T-helper 17 cell (primary cell): ENCODE measurements at places on chromosomes 3 and 15.

- no peak for DNase-seq
These were observed 37.5 kb upstream of the ESYT3 start for GRCh38 chr3:138396752-138397410.

DNA sequence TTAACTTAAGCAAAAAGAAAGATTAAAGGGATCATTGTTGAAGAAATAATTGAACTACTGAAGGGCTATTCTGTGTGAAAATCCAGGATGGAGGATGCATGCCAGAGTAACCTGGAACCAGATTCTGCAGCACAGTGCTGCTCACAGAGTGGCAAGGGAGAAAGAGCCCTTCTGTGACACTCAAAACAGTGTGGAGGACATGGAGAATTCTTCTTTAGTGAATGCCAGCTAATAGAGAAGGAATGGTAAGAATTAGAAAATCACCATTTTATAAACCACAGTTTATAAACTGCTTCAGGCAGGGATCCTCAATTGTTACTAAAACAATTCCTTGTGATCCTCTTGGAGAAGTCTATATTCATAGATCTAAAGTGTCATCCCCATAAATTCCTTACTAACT lies 70.4 kb upstream of the ARHGEF26 start:
- no peak for DNase-seq

DNA sequence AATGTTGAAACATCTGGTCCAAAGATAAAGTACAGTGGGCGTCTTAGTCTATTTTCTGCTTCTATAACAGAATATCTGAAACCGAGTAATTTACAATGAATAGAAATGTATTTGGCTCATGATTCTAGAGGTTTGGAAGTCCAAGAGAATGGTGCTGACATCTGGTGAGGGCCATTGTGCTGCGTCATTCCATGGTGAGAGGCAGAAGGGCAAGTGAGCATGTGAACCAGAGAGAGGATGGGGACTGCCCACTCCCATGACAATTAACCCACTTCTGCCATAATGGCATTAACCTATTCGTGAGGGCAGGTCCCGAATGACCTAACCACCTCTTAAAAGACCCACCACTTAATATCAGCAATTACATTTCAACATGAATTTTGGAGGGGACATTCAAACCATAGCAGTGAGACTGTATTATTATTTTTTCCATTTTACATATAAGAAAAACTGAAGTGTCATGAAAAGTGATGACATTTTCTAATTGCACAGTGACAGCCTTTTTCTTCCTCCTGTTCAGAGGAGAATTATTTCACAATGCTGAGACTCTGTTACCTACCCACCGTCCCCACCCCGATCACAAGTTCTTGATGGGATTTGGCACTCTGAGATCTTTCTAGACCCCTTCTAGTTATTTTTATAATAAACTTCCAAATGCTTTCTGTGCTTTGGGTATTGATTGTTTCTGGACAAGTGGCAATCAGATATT lies 238.8 kb downstream of the RPLP1 start:
- no peak for DNase-seq

DNA sequence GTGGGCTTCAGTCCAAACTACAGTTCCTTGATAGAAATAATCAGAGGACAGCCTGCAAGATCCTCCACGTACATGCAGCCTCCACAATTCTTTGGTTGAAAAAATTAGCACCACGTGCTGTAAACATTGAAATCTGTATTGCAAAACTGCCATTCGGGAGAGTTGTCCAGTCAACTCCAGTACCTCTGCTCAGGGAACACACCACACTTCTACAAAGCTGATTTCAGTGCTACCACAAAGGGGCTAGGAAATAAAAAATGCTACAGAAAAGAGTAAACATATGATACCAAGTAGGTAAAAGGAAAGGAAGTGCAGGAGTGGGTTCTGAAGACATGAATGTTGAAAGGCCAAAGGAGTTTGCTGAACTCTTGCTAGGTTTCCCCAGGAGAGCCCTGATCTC lies 40.4 kb downstream of the GHSR start:
- no peak for DNase-seq

DNA sequence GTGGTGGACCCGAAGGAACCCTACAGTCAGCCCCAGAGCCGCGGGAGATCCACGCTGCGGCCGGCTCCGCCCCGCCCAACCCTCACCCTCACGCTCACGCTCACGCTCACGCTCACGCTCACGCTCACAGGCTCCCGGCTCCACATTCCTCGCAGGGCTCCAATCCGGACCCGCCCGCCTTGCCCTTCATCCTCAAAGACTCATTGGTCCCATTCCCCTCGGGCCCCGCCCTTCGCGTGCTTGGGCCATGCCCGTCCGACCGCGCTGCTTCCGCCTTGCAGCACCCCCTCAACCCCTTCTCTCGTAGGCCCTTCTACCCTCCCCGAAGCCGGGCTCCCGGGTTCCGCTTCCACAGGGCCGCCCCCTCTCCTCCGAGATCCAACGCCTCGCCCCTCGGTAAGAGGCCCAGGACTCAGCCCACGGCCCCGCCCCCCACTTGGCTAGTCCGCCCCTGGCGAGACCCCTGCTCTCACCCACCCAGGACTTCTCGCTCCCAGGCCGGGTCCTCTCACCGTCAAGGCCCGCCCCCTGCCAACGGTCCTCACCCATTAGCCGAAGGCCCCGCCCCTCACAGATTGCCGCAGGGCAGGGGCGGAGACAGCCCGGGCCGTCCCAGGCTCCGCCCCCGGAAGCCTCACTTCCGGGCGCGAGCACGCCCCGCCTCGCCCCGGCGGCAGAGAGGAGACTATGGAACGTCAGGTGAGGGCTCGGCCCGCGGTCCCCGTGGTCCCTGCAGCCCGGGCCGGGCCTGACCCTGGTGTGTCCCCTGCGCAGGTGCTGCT lies at the start of gene APEH:
TSS of gene APEH (plus strand) at position 637 of the 782 bp plus-strand sequence. CDS start at position 688, 51 bp downstream.
- peak; percentile 96 for DNase-seq

- no peak for DNase-seq
These were observed 203.8 kb upstream of the HES1 start for GRCh38 chr3:193932136-193932535.

DNA sequence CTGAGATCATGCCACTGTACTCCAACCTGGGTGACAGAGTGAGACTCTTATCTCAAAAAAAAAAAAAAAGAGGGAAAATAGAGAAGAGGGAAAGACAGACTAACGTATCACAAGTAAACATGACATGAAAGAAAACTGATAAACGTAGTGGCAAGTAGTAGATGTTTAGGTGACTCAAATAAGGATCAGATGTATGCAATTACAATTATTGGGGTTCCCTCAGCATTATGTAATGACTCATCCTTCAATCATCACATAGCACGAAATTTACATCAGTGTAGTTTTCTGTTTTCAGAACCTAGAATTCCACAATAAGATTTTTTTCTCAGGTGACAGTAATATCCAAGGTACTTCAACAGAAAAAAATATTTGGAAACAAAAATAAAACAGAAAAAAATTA lies 46.6 kb downstream of the DPP8 start:
- no peak for DNase-seq

GRCh38 chr15:46312133-46312740 lies 677.4 kb downstream of the SQOR start:
- peak; percentile 16 for DNase-seq

DNA sequence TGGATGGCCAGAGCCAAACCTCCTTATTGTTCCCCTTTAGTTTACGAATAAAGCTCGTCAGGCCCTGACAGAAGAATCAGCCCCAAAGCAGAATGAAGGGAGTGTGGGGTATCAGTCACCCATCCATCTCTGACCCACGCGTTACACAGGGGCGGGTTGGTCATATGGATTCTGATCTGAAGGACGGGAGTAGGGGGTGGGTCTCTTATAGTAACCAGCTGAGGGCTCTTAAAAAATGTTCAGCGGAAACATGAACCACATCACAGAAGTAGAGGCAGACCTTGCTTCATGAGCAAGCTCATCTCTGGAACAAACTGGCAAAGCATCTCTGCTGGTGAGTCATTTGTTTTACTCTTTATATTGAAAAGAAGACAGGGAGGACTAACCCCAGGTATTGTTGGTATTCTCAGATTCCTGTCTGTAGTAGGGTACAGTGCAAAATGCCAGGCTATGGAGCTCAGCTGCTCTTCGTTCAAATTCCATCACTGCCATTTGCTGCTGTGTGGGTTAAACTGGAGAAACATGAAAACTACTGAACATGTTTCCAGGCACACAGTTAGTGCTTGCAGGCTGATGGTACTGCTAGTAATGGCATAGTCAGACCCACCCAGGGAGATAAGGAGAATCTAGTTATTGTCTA lies at the start of gene CXCR6:
TSS of gene CXCR6 (plus strand) at position 258 of the 640 bp plus-strand sequence. CDS start 3,018 bp downstream, outside the sequence.
- no peak for DNase-seq

GRCh38 chr3:127644641-127645370 lies 15.8 kb downstream of the PODXL2 start:
- no peak for DNase-seq

- DNase-seq, result no peak
These were observed 15.9 kb downstream of the CORO2B start for GRCh38 chr15:68594533-68595259.

GRCh38 chr3:49158792-49159191 lies 7.3 kb downstream of the CCDC71 start:
- DNase-seq, result no peak

DNA sequence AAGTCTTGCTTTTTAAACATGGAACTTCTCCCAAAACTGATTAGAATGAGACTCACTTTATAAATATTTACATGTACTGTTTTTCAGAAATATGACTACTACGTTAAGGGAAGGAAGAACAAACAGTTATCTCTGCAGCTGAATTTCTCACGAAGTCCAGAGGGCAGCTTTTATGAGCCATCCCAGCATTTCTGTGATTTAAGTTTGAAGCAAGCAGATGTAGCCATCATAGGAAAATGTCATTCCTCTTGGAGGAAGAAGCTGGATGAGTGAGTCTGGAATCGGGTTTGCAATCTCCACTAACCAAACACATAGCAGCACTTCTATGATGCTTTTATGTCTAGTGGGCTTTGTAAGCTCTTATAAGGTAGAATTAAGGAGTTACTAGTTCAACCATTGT lies 53.7 kb downstream of the SCN11A start:
- DNase-seq, result no peak

- DNase-seq, result no peak
These were observed 48.1 kb downstream of the RAP2B start for GRCh38 chr3:153210146-153210545.

- no peak for DNase-seq
These were observed 141.7 kb downstream of the C3orf38 start for GRCh38 chr3:88291486-88291885.

GRCh38 chr15:68621535-68621934 lies 42.7 kb downstream of the CORO2B start:
- no peak for DNase-seq

DNA sequence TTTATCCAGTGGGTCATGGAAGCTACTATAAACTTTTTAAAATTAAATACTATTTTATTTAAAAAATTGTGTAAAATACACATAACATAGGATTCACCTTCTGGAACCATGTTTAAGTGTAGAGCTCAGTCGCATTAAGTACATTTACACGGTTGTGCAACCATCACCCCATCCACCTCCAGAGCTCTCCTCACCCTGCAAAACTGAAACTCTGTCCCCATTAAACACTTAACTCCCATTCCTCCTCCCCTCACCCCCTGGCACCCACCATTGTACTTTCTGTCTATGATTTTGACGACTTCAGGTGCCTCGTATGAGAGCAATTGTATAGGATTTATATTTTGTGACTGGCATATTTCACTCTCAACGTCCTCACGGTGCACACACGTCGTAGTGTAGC lies 70.7 kb downstream of the APBA2 start:
- no peak for DNase-seq

DNA sequence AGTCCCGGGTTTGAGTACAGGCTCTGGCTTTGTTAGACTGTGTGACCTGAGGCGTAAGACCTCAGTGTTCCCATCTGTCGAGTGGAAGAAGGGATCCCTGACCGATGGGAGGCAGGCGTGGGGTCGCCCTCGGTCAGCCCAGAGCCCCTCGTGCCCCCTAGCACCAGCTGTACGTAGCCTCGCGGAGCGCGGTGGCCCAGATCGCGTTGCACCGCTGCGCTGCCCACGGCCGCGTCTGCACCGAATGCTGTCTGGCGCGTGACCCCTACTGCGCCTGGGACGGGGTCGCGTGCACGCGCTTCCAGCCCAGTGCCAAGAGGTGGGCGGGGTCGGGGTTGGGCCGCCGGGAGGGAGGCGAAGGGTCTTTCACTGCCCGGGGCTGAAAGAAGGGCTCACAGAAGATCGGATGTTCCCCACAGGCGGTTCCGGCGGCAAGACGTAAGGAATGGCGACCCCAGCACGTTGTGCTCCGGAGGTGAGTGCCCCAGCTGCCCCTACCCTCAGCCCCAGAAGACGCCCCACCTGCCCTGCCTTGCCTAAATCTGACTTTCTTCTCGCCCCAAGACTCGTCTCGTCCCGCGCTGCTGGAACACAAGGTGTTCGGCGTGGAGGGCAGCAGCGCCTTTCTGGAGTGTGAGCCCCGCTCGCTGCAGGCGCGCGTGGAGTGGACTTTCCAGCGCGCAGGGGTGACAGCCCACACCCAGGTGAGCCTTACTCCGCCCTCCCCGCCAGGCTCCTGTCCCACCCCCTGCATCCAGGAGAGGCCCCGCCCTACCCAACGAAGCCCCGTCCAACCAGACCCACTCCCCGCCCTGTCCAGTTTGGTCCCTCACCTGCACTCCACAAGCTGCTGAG lies 3.5 kb upstream of the LSMEM2 start:
- DNase-seq, result no peak

DNA sequence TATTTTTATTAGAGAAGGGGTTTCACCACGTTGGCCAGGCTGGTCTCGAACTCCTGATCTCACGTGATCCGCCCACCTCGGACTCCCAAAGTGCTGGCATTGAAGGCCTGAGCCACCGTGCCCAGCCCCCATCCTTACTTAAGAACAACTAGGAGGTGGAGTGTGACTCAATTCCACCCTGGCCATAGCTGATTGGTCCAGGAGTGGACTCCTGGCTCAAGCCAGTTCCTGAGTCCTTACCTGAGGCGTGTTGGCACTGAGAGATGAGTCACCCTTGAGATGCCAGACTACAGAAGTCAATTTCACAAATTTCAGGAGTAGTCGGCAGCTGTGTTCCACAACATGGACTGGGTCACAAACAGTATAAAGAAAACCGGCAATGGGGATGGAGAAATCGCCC lies 124.2 kb downstream of the SHQ1 start:
- no peak for DNase-seq

DNA sequence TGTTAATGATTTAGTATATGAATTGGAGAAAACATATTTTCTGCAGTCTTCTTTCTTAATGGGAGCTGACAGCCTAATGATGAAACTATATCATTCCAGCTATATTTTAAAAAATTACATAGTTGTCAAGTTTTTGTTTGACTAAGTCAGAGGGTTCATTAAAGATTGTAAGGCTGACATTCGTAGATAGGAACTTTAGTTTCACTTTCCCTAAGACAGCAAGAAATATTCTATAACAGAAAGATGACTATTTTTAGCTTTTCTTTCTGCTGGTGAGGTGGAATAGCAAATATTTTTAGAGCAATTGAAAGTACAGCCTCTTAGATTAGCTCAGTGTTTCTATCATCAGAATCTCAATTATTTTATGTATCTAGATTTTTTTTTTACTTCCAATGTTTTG lies 60.2 kb downstream of the PIAS1 start:
- DNase-seq, result no peak

DNA sequence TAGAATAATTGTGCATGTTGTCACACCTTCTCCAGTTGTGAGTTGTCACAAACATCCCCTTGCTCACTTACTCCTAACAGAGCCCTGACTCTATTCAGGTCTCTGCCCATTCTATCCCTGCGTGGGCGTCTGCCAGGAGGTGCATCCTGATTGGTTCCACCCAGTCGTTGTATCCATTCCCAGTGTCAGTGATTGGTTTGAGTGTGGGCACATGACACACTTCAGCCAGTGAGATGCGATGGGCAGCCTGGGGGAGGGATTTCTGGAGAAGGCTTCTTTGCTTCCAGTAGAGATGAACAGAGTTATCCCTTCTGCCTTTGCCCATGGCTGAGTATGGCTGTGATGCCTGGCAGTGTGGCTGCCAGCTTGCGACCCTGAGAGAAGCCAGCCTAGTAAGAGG lies 18.7 kb downstream of the PXYLP1 start:
- no peak for DNase-seq

- DNase-seq, result no peak
These were observed 443.7 kb downstream of the NR2F2 start for GRCh38 chr15:96774216-96774615.
